Non-pigmented ciliary epithelial cell (primary cell): ENCODE measurements at places on chromosomes 3 and 15.

GRCh38 chr3:128362026-128362965 is 104.4 kb downstream of the DNAJB8 start:
- no peak for DNase-seq

DNA sequence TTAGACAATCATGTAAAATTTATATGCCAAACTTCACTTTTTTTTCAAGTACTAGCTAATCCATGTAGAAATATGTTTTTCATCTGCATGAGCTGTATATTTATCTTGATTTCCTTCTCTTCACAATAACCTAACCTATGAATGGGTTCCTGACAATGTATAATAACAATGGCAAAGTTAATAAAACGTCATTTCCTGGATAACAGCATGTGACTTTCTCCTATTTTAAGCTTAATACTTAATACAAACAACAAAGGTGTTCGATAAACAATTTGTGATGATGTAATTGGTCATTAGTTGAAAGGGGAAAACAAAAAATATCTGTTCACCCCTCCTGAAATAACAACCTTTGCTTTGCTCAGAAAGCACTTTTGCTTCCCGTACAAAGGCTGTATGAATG is 20.4 kb downstream of the CD200 start:
- no peak for DNase-seq

DNA sequence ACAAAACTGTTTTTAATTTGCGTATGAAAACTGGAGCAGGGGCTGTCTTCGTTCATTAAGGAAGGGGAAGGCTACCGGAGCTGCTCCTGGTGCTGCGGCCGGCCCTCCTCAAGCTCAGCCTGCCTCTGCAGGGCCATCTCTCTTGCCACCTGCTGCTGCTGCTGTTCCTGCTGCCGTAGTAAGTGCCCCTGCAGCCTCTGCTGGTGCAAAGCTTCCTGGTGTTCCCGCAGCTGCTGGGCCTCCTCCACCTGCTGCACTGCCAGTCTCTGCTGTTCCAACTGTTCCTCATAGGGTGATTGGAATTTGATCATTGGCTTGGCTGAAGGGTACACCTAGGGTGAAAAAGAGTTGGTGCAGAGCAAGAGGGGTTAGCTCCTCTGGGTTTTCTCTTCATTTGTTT is 66.0 kb downstream of the GOLIM4 start:
- no peak for DNase-seq

DNA sequence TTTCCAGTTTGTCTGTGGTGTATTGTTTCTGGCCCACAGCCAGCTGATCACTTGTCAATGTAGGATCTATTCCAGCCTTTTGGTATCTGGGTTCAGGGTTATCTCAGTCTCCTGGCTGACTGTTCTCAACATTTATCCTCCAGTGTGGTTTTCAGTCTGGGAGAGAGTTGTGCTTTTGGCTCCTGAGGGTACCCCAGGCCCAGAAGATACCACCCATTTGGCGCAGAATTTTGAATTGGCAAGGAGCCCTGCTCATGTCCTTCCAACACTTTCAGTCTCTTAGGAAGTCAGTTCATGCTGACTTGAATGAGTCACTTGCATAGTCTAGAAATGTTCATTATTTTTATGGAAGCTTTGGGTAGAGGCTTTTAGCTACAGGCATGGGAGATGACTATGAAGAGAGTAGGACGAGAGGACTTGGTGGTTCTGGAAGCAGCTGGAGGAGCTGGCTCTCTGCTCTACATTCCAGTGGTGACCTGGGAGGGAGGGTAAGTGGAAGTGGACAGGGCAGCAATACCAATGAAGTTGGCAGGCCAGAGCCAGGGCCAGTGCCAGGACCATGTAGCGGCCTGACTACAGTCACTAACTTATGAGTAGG is 7.2 kb downstream of the POLR2H start:
- no peak for DNase-seq

DNA sequence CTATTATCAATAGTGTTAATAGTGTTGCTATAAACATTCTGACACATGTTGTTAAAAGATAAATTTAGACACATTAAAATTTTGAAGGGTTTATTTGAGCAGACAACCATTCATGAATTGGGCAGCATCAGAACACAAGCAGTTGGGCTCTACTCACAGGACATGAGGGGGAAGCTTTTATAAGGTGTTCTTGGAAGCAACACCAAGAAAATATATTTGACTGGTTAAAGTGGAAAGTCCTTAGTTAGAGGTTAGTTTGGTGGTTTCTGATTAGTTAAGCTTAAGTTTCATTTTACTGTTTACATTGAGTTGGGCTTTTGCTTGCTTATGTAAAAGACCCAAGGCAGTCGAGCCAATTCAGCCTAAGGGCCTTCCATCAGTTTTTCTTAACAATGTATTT is 220.7 kb downstream of the CD47 start:
- DNase-seq, result no peak

GRCh38 chr15:55816017-55816416 is 73.1 kb upstream of the PRTG start:
- DNase-seq, result no peak

- DNase-seq, result no peak
These were observed 10.2 kb upstream of the TMEM212 start for GRCh38 chr3:171832989-171833388.

- no peak for DNase-seq
These were observed 2.0 kb downstream of the PRSS50 start for GRCh38 chr3:46715507-46716175.

DNA sequence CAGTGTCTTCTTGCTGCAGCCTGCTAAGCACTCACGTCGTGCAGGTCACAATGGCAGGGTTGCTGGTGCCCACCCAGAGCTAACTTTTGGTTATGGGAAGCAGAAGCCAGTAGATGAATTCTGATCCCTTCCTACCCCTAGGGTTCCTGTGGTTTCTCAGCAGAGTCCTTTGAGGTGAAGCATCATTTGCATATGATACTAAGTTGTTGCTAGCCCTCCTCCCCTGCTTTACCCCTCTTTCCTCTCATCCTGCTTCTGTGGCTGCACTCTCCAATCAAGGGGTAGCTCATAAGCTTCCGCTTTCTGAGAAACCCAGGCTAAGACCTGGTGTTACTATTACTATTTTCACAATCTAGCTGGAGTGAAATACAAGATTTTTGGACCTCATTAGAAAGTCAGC is 22.1 kb upstream of the HEG1 start:
- no peak for DNase-seq

DNA sequence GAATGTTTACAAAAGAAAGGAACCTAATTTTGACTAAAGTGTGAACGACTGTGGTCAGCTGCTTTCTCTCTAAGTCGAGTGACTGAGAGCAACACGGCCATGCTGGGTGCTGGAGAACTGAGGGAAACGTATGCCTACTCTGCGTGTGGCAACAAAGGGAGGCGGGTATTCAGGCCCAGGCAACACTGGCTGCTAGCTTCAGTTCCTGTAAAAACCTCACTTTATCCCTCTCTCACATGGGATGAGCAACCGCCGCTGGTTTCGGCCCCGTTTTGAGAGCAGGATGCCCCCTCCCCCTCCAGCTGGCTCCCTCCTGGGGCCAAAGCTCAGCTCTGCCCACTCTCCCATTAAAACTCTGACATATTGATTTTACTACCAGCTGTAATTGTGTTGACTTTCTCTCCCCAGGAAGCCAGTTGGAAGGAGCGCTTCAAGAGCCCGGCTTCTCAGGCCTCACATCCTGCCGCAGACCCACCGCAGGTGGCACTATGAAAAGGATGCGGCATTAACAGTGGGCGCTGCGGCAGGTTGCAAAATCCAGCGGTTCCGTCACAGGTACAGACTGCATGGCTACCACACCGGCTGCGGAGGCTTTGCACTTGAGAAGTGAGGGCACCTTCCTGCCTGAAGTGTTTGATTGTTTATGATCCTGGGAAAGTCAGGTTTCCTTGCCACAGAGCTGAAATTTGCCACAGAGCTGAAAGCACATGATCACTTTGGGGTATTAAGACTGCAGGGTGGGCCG is 12.7 kb downstream of the PLXND1 start:
- no peak for DNase-seq

DNA sequence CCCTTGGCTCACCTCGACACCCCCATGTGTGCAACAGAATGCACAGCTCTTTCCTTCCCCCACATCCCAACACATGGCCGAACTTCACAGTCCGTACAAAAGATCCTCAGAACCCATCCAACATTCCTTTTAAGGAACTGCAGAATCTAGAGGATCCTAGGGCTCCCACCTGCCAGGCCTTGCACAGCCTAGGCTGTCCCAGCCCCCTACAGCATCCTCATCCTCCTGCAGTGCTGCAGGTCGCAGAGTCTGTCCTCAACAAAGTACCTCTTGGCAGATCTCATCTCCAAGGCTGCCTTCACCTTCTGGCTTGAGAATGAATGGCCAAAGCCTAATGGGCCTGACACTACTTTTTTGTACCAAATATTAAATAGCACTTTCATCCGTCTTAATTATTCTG is 19.8 kb downstream of the PRR23E start:
- no peak for DNase-seq

DNA sequence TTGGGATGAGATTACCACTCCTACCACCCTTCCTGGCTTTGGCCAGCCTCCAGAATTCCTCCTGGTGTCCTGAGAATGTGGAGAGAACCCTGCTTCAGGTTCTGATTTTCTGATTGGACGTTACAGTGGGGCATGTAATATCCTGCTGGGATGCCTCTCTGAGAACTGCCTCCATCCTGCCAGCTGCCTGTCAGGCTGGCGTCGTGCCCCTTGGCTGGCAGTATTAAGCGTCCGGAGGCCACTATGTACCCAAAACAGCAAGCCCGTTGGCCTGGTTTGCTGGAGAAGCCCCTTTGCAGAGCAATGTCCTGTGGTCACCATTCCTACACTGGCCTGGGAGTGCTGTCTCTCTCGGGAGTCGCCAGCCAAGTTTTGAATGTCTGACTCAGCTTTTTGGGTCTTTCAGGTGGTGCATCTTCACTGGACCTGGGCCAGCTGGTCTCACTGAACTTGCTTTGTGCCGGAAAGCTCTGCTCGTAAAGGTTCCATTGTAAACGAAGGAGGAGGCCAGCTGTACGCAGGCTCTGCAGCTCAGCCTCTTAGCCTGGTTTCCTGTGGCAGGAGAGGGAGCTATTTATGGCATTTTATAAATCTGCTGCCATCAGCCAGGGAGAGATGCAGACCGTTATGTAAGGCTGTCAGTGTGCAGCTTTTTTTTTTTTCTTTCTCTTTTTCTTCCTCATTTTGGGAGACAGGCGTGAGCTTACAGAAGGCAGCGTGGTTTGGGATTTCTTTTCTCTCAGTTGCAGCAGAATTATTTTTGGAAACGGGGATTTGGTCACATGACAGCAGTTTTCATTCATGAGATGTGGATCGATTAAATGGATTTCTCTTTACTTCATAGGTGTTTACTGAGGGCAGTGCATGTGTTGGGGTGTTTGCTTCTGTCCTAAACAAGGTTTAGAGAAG is 19.0 kb upstream of the TRAK1 start:
- DNase-seq, result no peak

DNA sequence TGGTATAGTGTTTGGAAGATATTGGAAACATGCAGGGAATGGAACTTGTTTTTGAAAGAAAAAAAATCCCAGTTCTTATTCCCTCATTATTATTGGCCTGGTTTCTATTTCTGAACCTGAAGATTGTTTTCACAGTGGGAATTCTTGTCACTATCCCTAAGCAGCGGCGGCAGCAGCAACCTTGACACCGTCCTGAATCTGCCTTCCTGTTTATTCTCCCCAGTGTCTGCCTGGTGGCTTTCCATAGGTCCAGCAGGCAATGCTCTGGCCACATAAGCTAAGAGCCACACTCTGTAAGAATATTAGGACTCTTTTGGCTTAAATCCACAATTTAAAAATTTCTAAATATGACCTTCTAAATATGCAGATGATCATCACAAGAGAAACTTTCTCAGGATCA is 178.0 kb downstream of the PLCL2 start:
- no peak for DNase-seq

- DNase-seq, result no peak
These were observed 635.9 kb downstream of the CADM2 start for GRCh38 chr3:85594676-85595075.

GRCh38 chr3:191631496-191631895 is 170.5 kb downstream of the PYDC2 start:
- DNase-seq, result no peak

DNA sequence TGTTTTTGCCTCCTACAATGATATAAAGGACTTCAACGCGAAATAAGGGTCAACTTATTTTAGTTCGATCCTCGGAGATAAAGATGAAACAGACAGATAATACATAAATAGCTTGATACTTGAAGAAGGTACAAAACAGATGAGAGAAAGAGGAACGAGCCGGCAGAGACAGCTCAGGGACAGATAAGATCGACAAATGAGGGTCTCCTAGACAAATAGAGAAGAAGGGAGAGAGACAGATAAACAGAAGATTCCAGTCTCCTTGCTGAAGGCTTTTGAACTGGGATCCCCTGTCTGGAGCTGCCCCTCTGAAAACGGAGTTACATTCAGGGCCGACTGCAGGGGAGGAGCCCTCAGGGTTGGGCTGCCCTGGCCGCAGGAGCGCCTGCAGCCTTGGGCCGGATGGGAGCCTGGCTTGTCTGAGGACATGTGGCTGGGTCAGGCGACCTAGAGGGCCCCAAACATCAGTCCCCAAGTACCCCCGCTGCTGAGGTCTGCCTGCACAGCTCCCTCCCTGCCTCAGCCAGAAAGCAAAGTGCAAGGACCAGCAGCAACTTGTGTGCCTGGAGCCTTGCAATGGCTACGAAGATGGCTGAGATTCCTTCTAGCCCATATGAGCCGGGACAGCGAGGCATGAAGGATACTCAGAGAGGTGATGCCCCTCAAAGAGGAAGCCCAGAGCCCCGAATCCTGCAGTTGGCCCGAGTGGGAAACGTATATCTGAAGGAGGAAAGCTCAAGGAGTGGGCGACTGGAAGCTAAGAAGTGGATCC is 926 bp upstream of the SKOR1 start:
- DNase-seq, result no peak

DNA sequence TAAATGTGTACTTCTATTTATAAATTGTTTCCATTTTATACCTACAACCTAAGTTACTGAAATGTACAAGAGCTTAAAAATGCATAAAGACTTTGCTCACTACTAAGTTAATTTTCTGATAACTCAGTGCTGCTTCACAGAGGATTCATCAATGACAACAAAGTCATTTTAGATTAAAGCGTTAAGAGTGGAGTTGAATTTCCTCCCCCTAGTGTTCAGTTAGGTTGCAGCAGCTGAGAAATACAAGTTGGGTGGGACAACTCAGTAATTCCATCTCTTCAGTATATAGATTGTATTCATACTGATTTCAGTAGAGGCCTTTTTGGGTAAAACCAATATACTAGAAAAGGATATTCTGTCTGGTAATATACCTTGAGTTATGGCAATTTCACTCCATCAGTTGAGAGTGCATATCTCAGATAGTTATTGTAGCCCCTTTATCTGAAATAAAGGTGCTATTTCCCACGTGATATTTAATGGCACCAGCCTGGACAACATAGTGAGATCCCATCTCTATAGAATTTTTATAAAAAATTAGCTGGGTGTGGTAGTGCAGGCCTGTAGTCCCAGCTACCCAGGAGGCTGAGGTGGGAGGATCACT is 6.9 kb upstream of the RPL35A start:
- DNase-seq, result no peak

DNA sequence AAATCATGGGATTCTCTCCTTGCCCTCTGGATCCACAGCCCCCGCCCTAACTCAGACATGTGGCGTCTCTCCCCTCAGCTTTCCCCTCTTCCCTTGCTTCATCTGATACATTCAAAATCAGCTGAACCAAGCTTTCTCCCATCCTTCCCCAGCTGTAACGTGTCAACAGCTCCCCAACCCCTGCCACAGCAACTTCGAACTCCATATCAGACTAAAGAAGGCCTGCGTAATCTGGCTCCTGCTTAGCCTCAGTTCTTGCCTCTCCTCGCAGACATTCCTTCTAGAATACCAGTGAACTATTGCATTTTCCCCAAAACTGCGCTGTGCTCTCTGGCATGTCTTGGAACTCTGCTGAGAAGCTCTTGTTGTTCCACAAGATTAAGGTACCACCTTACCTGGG is 18.3 kb downstream of the B4GALT4 start:
- DNase-seq, result no peak
